ENCODE measurements at places on chromosomes 4 and X.

DNA sequence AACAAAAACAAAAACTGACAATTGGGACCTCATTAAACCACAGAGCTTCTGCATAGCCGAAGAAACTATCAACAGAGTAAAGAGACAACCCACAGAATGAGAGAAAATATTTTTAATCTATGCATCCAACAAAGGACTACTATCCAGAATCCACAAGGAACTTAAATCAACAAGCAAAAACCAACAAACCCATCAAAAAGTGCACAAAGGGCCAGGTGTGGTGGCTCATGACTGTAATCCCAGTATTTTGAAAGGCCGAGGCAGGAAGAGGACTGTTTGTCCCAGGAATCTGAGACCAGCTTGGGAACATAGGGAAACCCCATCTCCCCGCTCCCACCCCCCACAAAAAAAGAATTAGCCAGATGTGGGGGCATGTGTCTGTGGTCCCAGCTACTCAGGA, 10.7 kb downstream of the C4orf51 start:
- no peak for DNase-seq

DNA sequence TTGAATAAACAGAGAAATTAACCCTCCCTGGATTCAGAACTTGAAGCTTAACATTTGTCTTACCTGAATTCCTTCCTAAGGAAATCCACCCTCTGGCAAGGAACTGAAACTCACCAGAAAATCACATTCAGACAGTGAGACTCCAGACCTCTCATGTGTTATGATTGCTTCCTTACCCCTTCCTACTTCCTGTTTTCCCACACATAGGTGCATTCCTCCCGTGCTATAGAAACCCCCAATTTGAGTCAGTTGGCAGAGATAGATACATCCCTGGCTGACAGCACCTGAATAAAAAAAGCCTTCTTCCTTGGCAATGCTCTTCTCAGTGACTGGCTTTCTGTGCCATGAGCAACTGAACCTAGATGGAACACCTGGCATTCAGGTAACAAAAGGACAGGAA, 157.0 kb upstream of the SMIM31 start:
- DNase-seq = no peak

DNA sequence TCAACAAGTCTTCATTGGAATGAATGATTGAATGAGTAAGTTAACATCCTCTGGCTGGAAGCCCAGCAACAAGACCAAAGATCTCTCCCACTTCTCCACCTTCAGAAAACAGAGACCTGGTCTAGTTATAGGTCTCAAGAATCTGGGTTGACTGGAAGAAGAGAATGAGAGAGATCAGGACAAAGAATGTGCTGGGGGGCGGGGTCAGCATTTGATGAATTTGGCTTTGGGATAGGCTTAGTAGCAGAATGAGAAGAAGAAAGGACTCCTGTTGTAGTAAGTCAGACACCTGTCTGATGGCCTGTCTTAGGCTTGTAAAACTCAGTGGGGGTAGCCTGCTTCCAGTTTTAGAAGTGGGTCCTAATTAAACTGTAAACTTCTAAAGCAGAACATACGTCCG, 51.0 kb downstream of the TRIM2 start:
- DNase-seq = no peak

GRCh38 chr4:108527723-108528122, 92.7 kb upstream of the RPL34 start:
- peak; percentile 53 for DNase-seq

GRCh38 chr4:74316397-74316796, 8.1 kb downstream of the EPGN start:
- DNase-seq = no peak

DNA sequence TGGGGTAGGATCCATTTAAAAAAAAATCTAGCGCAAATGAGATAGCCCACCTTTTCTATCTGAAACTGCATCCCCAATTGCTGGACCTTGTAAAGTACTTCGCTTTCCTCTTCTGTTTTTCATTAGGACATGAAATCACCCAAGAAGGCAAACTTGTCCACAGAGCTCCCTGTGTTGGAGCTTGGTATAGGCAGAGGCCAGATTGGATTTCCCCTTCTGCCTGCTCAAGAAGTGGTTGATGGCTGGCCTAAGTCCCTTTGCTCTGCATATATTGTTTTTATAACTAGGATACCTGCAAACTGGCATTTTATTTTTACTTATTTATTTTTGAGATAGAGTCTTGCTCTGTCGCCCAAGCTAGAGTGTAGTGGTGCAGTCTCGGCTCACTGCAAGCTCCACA, 28.4 kb downstream of the RNF4 start:
- no peak for DNase-seq

- no peak for DNase-seq
These were observed 131.2 kb downstream of the UNC5C start for GRCh38 chr4:95417531-95417930.

- no peak for DNase-seq
These were observed 46.8 kb upstream of the PASD1 start for GRCh38 chrX:151516538-151517187.

DNA sequence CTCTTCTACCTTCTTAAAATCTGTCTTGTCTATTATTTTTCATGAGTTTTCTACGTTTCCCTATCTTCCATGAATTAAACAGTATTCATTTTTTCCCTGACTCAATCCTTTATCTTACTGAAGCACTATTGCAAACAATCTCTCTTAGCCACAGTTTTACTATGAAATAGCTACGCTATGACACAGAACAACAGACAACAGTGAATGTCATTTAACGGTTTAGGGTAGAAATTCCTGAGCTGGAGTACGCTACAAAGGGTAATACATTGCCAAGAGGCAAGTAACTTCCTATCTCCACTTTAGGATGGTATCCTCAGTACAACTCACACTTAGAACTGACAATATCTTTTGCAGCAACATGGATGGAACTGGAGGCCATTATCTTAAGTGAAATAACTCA, 552.6 kb downstream of the INPP4B start:
- no peak for DNase-seq

GRCh38 chr4:15912236-15912635, 26.3 kb downstream of the FGFBP1 start:
- DNase-seq = no peak
